Left hindlimb (tissue), 1 donor: ENCODE measurements at places on chromosomes 5 and 9.

- DNase-seq = no peak
Observed at GRCh38 chr5:73278693-73279092, 105.7 kb downstream of the TMEM174 start.

DNA sequence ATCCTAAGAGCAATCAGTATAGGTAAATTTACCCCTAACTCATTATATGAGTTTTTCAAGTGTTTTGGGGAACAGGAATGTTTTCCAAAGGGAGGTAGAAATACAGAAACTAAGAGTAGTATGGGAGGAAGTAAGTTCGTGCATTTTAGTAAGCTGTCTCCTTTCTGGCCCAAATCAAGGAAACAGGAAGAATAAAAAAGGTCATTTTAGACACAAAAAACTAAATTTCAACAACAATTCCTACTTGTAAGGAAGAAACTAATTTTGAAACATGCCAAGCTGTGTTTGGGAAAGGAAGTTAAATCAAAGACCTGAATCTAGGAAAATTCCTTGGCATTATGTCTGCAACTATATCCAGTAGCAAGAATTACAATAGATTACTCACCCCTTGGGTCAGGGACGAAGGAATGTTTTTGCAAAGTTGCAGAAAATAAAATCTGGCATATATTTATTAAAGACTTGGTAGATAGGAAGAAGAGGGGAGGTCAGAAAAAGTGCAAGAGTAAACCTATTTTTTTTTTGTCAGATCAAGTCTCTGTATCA lies 6.5 kb upstream of the RPS6 start:
- no peak for DNase-seq

GRCh38 chr9:76135902-76136301 lies 245.4 kb downstream of the PCSK5 start:
- DNase-seq = no peak

GRCh38 chr5:159061179-159061796 lies 38.4 kb downstream of the EBF1 start:
- peak; percentile 40 for DNase-seq

DNA sequence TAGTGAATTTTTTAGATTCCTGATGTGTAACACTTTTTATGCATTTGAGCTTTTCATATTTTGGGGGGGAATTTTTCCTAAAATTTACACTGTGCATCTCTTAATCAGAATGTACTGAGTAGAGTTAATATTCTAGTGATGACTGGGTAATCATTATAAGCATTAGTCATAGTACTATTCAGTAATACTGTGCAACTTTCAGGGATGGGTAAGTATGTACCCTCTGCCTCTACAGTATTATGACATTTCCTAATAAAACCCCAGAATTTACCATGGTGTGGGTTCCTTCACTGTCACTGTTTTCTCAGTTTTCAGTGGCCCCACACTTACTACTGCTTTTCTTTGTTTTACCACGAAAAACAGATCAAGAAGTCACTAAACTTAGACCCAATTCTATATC lies 2.8 kb upstream of the CMYA5 start:
- DNase-seq = no peak

- no peak for DNase-seq
Observed at GRCh38 chr5:134851307-134851923, 5.6 kb downstream of the C5orf24 start.

- DNase-seq = no peak
Observed at GRCh38 chr5:115558388-115558956, 13.9 kb upstream of the FEM1C start.

DNA sequence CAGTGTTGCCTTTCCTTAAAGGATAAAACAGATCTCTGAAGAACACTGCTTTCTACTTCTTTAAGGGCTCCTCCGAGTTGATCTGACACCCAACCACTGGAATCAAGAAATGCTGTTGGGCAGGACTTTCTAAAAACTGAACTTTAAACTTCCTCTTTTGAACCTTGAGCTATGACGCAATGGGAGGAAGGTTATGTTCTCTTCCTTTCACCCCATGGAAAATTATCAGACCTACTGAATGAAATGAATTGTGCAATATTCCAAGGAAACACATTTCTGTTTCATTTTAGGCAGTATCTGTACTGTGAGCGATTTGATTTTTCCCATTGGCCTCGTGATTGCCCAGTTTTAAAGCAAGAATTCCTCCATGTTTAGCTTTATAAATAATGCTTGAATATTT lies 206.0 kb upstream of the PRR16 start:
- no peak for DNase-seq

DNA sequence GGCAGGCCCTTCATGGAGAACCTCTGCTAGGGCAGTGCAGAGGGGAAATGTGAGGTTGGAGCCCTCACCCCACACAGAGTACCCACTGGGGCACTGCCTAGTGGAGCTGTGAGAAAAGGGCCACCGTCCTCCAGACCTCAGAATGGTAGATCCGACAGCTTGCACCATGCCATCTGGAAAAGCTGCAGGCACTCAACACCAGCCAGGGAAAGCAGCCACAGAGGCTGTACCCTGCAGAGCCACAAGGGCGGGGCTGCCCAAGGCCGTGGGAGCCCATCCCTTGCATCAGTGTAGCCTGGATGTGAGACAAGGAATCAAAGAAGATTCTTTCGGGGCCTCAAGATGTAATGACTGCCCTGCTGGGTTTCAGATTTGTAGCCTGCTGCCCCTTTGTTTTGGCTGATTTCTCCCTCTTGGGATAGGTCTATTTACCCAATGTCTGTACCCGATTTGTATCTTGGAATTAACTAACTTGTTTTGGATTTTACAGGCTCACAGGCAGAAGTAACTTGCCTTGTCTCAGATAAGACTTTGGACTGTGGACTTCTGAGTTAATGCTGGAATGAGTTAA lies 16.6 kb upstream of the ZDHHC11 start:
- DNase-seq = no peak

DNA sequence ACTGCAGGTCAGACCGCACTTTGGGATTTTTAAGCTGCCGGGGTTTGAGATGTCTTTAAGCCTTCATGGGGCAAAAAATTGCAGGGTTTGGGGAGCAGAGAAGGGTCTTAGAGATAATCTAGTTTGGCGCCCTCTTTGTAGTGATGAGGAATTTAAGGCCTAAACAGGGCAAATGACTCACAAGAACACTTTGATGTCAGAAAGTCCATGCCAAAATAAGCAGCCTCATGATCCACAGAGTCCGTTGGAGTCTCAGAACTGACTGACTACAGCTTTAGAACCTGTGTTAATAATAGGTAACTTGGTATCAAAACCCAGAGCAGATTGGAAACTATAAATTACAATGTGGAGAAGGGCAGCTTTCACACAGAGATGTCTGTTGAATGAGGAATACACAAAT lies 35.9 kb upstream of the PTGS1 start:
- DNase-seq = no peak
